Activated T-helper 17 cell treated with anti-CD3 and anti-CD28 coated beads, Interleukin-2, amount 50 U/mL, for 72 hours (primary cell): ENCODE measurements at places on chromosomes 13 and 19. TPM values are rescaled to one million over a fixed set of nuclear protein-coding genes. Genes with fewer than 3 reads are reported as not detected.

Gene FCGBP
- total RNA-seq: 11.3 TPM

Gene GADD45GIP1
- 27.9 TPM for total RNA-seq

Gene KLHL1
- total RNA-seq: not detected

DNA sequence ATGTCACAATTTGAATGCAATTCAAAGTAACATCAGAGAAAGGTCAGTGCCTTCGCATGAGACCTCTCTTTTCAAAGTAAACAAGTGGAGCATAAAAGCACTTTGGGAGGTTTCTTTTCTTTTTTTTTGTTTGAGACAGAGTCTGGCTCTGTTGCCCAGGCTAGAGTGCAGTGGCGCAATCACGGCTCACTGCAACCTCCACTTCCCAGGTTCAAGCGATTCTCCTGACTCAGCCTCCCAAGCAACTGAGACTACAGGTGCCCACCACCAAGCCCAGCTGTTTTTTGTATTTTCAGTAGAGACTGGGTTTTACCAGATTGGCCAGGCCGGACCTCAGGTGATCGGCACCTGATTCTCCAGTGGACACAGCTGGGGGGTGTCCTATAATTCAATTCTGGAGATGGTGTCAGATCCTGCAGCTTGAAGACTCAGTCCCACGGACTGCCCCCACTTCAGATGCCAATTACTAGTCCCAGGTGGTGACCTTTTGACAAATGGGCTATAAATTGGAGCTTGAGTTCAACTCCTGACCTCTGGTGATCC lies 57.6 kb downstream of the RGCC start:
- ATAC-seq: no peak

GRCh38 chr13:60134376-60134775 lies 29.4 kb downstream of the DIAPH3 start:
- no peak for ATAC-seq

GRCh38 chr19:11288349-11288748 lies 7.6 kb upstream of the TSPAN16 start:
- ATAC-seq: no peak

DNA sequence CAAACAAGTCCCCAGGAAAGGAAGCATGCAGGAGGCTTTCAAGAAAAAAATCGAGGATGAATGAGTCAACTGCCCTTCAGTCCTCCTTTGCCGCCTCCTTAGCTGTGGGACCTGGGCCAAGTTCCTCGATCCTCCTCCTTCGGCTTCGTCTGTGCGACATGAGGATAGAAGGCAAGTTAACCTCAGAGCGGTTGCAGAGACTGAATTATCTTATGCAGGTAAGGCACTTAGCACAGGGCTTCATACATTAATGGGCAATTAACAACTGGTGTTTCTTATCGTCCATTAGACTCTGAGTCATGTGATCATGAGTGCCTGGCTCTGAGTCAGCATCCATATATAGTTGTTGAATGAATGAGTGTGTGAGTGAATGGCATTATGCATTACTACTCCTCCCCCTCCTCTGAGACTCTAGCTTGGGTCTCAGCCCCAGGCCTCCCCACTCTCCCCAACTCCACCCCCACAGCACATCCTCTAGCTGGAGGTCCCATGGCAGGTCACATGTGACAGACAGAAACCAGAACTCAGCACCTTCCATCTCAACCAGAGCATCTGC lies 1.6 kb upstream of the TTC9B start:
- peak; percentile 58 for ATAC-seq
